ENCODE measurements at places on chromosomes 2 and 18.
A peak's percentile ranks its signal among the peaks of the same experiment; 100 is the strongest.

GRCh38 chr2:105307962-105308361 lies 21.6 kb downstream of the TGFBRAP1 start:
- no peak for DNase-seq

DNA sequence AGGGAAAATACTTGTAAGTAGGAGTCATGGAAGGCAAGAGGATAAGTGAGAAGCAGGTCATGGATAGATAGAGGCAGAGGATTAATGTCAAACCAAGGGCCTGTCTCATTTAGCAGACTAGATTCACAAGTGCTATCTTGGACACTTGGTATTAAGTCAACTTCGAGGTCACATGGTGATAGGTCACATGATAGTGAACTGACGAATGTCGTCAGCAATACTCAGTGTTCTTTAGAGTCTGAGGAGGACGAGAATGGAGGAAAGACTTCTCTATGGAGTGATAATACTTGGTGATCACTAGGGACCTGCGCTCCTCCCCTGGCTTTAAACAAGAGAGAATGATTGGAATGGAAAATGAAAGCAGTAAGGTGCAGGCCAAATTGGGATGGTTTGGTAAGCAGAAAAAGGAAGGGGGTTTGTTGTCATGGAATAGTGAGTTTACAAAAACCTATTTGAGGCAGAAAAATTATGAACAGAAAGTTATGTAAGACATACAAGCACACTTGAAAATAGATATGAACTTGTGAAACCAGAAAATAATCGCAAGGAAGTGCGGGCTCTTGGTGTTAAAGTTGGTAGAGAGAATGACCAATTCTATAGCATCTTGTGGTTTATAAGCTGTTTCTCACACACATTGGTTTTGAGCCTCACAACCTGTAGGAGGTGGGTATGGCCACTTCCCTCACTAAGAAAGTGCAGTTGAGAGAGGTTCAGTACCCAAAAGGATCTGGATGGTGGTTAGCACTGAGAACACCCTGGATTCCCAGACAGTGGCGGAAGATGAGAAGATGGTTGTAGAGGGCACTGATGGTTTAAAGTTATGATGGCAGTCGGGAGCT lies 141.5 kb downstream of the WDSUB1 start:
- DNase-seq: no peak

GRCh38 chr2:169438466-169439072 lies 40.7 kb upstream of the BBS5 start:
- no peak for DNase-seq

DNA sequence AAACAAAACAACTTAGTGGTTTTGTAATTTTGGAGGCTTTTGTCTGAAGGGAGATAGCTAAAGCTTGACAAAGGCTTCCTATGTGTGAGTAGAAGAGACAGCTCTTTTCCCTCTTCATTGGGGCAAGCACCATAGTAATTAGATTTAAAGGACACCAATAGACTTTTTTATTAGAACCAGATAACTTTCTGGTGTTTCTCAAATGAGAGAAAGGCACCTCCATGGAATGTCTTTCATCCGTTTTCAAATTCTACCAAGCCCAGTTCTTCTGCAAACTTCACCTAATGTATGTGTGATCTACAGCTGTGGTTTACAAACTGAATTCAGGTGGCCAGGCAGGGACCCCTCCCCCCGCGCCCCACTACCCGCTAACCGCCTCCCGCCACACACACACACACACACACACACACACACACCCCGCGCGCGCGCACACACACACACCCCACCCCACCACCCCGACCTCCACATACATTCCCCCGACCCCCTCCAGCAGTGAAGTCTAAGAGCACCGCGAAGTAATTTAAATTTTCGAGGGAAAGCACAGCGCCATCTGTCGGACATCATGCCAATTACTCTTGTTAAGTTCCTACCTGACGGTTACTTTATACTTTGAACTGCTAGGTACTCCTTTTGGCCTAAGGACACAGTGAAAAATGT lies 31.6 kb upstream of the PPP1R1C start:
- DNase-seq: peak; percentile 66

DNA sequence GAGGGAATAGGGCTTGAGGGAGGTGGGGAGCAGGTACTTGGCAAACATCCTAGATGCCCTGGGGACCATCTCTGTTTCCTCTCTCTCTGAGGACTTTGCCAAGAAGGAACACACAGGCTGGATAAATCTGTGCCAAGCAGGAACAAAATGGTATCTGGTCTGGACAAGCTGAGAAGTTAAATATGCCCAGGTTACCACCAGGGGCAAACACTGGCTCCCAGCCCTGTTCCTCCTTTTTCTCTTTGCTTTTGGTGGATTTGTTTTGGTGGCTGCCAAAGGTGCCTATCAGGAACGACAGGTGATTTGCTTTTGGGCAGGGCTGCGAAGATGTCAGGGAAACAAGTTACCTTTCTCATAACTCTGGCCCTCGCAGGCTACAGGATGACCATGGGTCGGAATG lies 227.5 kb upstream of the SMAD2 start:
- no peak for DNase-seq

GRCh38 chr18:50711386-50711785 lies 108.4 kb downstream of the MRO start:
- DNase-seq: no peak

- no peak for DNase-seq
Observed at GRCh38 chr18:27608742-27609141, 423.6 kb upstream of the CHST9 start.

- no peak for DNase-seq
Observed at GRCh38 chr2:125837611-125838010, 818.3 kb upstream of the GYPC start.

DNA sequence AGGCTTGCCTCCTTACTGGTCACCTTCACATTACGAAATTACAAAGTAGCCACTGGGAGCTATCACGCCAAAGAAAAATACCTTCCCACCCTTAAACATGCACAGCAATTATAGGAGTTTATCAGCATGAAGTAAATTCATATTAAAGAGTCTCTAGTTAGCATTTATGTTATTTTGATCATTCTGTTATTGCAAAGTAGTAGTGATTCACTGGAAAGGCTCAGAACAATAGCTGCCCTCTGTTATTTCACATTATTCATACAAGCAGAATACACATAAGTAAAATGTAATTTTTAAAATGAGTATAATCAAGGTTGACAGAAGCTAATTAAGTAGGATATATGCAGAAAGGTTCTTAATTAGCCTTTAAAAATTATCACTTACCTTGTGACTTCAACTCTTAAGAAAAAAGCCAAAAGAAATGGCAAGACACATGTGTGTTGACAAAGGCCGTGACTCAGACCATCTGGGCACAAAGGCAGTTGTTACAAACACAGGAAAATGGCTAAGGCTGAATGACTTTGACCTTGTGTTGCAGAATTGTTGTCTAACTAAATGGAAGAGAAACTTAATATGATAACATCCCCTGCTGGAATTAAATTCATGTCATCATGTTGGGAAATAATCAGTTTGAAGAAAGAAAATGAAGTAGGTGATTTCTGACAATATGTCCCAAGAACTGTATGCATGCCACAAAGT lies 108.3 kb downstream of the ARL6IP6 start:
- no peak for DNase-seq

GRCh38 chr2:11578986-11579774 lies 45.3 kb downstream of the GREB1 start:
- no peak for DNase-seq

DNA sequence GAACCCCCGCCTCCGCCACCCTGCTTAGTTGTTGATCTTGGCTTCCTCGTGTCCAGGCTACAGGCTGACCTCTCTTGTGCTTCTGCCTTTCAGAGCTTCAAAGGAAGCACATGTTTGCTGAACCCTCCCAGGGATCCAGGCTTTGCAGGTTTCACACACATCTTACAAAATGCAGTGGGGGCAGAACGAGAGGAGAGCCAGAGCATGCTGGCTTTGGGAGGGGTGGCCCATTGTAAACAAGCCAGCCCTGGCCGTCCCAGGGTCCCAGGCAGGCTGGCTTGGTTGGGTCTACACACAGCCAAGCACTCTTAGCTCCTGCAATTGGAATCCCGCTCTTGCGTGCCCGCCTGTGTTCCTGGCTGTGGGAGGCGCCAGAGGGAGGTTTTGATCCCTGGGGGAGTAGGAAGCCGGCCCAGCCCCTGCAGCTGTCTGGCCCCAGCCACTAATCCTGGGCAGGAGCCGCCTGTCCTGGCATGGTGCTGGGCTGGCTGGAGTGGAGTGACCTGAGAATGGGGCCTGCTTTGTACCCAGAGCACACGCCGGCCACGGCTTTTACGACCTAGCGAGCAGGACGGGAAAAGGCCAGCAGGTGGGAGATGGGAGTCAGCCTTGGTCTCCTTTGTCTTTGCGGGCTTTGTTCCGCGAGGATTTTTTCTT lies 53.9 kb downstream of the SH3BP4 start:
- DNase-seq: no peak

- no peak for DNase-seq
Observed at GRCh38 chr2:24754985-24755705, 38.0 kb downstream of the PTRHD1 start.

- DNase-seq: no peak
Observed at GRCh38 chr18:3615374-3615985, 165.5 kb downstream of the TGIF1 start.

- DNase-seq: no peak
Observed at GRCh38 chr2:179703702-179704101, 157.7 kb downstream of the ZNF385B start.

GRCh38 chr2:78127424-78127823 lies 605.2 kb upstream of the LRRTM4 start:
- DNase-seq: no peak

DNA sequence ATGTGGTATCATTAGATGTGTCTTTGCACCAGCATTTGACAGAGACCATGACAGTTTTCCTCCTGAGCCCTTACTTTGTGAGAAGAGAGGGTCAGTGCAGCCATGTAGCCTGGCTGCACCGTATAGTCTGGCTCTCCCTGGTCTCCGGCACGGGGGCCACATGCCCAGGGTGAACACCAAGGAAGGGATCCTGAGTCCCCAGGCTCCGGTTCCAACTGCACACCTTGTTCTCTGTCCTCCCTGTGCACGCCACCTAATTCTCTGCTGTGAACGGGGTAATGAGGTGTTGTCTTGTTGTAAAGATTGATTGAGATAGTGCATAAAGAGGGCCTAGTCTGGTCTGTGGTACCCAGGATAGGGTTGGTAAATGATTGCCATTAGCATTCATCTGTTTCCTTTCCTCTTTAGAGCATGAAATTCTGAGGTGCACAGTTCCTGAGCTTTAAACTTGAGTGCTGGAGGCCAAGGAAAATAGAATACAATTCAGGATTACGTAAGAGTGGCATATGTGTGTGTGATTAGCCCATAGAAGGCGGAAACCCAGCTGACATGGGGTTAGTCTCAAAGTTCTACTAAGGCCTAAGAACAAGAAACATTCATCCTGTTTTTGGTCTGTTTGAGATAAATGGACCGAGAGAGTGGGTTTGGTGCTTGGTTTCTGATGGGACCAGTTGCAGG lies 55.5 kb downstream of the NCK2 start:
- no peak for DNase-seq

- no peak for DNase-seq
Observed at GRCh38 chr2:75595541-75596395, 35.0 kb upstream of the EVA1A start.

DNA sequence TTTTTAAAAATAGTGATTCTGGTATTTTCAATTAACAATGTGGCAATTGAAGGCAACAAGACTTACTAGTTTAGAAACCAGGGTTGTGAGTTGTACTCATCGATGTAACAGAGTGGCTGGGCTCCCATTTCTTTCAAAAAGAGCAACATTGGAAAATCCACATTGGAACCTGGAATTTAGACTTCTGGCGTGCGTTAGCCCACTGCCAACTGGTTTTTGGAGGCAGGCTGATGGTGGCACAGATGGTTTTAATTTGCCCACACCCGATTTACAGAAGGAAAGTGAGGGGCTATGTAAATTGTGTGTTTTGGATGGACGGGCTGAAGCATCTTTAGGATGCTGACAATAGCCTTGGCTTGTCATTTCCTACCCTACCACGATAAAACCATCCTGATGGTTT lies 66.3 kb downstream of the TRPM8 start:
- no peak for DNase-seq

GRCh38 chr2:149315461-149315860 lies 14.9 kb upstream of the LYPD6 start:
- no peak for DNase-seq

- DNase-seq: no peak
Observed at GRCh38 chr2:58109481-58109880, 62.9 kb downstream of the VRK2 start.

- peak; percentile 56 for DNase-seq
Observed at GRCh38 chr18:35407871-35408481, 30.8 kb upstream of the ZNF396 start.

GRCh38 chr2:190891372-190891771 lies 10.8 kb downstream of the GLS start:
- DNase-seq: no peak

DNA sequence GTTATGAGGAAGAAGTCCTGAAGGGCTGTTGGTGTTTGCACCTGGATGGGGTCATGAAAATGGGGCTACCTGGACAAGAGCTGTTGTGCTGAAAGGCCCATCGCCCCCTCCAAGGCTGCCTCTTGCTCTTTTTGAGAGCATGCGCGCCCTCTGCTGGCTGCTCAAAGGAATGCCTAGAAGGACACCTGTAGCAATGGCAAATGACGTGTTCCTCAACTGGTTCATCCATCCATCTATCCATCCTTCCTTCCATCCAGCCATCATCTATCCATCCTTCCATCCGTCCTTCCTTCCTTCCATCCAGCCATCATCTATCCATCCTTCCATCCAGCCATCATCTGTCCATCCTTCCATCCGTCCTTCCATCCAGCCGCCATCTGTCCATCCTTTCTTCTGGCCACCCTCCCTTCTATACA lies 17.2 kb upstream of the RPL31 start:
- peak; percentile 78 for DNase-seq

Data from activated T-cell treated with anti-CD3 and anti-CD28 coated beads, Interleukin-2, amount 50 U/mL, for 72 hours (primary cell).